ENCODE measurements at places on chromosomes 16 and 17. TPM values are rescaled to one million over a fixed set of nuclear protein-coding genes. Genes with fewer than 3 reads are reported as not detected.

DNA sequence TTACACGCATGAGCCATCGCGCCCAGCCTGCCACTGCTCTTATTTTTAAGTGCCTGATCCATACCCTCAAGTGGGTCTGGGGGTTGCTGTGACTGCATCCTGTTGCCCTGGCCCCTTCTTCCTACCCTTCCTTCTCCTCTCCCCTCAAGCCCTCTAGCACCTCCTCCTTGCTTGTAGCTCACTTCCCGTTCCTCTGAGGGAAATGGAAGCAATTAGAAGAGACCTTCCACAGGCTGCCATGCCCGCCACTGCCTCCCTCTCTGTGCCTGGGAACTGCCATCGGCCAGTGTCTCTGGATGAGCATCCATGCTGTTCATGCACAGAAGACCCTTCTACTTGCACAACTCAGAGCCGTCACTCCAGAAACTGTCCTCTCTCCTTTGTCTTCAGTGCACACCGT is 10.6 kb upstream of the TFAP4 start:
- no peak for DNase-seq

GRCh38 chr17:42922294-42922693 is 21.7 kb downstream of the G6PC1 start:
- no peak for DNase-seq

DNA sequence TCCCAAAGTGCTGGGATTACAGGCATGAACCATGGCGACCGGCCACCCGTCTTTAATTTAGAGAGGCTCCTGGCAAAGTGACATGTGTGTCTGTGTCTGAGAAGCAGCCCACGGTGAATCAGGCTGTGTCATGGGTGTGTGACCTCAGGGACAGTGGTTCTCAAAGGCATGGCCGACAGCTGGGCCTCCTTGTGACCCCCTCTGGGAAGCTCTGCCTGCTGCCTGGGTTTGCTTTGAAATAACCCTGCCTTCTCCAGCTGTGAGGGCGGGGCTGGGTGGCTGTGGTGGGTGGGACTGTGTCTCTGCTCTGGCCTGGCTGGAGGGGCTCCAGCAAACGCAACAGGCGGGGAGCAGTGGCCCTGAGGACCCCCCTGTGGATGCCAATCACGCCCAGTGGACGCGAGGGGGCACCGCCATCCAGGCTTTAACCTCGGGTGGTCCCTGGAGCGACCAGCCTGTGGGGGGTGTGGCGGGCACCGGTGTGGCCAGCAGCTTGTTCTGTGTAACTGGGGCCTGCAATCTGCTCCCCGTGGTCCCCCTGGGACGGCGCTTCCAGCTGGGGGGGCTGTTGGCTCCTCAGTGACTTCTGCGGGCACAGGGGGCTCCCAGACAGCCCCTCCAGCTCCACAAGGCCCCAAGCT is 8.8 kb upstream of the APRT start:
- DNase-seq: no peak

KCNH4 gene
- total RNA-seq: not detected

DNA sequence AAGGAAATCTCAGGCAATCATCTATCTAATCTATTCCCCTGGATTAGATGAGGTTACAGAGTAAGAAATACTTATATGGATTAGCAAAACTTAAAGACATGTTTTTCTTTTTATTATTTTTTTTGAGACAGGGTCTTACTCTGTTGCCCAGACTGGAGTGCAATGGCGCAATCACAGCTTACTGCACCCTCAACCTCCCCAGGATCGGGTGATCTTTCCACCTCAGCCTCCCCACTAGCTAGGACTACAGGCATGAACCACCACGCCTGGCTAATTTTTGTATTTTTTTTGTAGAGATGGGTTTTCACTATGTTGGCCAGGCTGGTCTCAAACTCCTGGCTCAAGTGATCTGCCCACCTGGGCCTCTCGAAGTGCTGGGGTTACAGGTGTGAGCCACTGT is 3.3 kb upstream of the NFE2L1 start:
- no peak for DNase-seq

- DNase-seq: peak; percentile 61
These were observed 9.1 kb downstream of the MNT start for GRCh38 chr17:2391597-2392251.

RHBDL3 gene
- total RNA-seq: under 0.01 TPM
